Progenitor cell of endocrine pancreas (in vitro differentiated cells): ENCODE measurements at places on chromosomes 2 and 18.

- no peak overlapping the region for H3K27ac ChIP-seq
- no peaks in the 10 kb centered on the region for H3K36me3 ChIP-seq
Measured at GRCh38 chr2:239939736-239940483, 85.2 kb downstream of the NDUFA10 start.

- H3K4me1 ChIP-seq = peaks cover 9% of the 10 kb centered on the region
- H3K36me3 ChIP-seq = peaks cover 1% of the 10 kb centered on the region
- no peak for DNase-seq
Measured at GRCh38 chr18:45379903-45380302, 235.4 kb upstream of the SLC14A2 start.

- DNase-seq = no peak
- H3K4me3 ChIP-seq = no peak overlapping the region
- H3K27me3 ChIP-seq = no peaks in the 10 kb centered on the region
- H3K4me1 ChIP-seq = peaks cover 32% of the 10 kb centered on the region
- H3K36me3 ChIP-seq = no peaks in the 10 kb centered on the region
Measured at GRCh38 chr18:31258789-31259188, 59.2 kb upstream of the DSG1 start.

DNA sequence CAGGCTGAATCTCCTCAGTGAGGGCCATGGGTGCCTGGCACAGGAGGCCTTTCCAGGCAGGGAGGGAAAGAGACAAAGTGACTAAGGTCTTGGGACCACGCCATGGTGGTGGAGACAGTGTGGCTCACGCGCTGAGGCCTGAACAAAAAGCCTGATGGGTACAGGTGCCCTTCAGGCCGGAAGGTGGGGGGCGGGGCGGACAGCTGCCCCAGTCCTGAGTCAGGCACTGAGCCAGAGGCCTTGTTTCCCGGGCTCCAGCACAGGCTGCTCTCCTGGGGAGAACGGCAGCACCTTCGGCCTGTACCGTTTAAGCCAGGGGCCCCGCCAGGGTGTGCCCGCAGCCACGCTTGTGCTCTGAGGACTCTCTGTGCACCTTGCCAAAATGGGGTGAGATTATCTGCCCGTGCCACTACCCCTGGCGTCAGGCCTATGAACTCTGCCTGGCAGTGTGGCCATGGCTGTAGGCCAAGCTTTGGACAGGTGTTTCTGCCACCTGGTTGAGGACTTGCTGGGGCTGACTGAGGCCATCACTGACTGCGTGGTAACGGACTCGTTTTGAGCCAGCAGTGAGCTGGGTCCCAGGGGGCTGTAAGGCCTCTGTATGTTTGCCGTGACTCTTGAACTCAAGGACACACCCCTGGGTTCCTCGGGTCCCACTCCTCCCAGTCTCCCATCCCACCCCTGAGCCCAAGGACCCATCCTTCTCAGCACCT lies 31.7 kb upstream of the DNMT3A start:
- peaks cover 24% of the 10 kb centered on the region for H3K27me3 ChIP-seq
- H3K4me1 ChIP-seq = peaks cover 21% of the 10 kb centered on the region
- no peak for DNase-seq
- no peak overlapping the region for H3K4me3 ChIP-seq

- H3K27ac ChIP-seq = peak overlapping the region; percentile 90
- no peak for DNase-seq
- H3K4me1 ChIP-seq = peaks cover 31% of the 10 kb centered on the region
- H3K36me3 ChIP-seq = no peaks in the 10 kb centered on the region
Measured at GRCh38 chr2:70552501-70553333, 909 bp downstream of the TGFA start.

DNA sequence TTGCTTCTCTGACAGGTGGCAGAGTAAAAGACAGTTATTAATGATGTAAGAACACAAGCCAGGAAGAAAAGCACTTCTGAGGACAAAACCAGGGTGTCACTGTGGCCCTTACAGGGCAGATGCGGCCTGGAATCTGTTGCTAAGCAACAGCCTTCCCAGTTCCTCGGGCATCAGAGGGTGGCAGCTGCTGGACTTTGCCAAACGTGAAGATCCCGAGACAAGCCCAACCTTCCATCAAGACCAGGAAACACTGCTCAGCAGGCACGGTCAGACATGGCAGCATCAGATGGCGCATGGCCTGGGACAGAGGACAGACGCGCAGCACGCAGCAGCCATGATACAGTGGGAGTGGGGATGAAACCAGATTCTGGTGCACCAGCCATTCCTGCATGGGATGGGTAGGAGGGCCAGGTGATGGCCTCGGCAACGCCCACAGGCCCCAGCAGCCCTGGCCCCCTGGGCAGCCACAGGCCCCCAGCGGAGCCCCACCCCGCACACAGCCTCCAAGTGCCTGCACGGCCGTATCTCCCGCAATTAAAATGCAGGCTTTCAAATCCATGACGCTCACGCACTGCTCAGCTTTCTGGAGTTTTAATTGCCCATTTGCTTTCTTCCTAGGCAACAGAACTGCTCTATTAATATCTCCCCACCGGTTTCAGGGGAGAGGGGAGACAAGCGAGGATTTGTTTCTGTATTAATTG lies 89.0 kb downstream of the EIPR1 start:
- H3K27me3 ChIP-seq = no peaks in the 10 kb centered on the region
- no peak overlapping the region for H3K4me3 ChIP-seq
- H3K27ac ChIP-seq = no peak overlapping the region
- H3K36me3 ChIP-seq = peaks cover 2% of the 10 kb centered on the region

DNA sequence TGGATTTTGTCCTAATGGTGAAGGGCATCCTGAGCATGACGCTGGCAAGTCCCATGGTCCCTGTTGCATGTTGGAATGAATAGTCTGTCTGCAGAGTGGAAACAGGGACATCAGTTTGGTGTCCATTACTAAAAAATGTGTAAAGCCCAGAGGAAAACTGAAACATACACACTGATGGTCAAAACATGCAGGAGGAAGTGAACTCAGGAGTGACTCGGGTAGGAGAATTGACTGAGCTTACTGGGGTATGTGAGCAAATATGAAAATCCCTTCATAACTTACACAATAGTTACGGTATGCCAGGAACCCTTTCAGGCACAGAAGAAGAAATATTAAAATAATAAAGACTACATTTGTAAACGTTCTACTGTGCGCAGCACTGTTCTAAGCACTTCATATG lies 5.6 kb upstream of the SOX11 start:
- peaks cover 7% of the 10 kb centered on the region for H3K27me3 ChIP-seq
- no peak for DNase-seq
- H3K4me3 ChIP-seq = no peak overlapping the region
- H3K4me1 ChIP-seq = peaks cover 12% of the 10 kb centered on the region
- no peak overlapping the region for H3K27ac ChIP-seq
- no peaks in the 10 kb centered on the region for H3K36me3 ChIP-seq

DNA sequence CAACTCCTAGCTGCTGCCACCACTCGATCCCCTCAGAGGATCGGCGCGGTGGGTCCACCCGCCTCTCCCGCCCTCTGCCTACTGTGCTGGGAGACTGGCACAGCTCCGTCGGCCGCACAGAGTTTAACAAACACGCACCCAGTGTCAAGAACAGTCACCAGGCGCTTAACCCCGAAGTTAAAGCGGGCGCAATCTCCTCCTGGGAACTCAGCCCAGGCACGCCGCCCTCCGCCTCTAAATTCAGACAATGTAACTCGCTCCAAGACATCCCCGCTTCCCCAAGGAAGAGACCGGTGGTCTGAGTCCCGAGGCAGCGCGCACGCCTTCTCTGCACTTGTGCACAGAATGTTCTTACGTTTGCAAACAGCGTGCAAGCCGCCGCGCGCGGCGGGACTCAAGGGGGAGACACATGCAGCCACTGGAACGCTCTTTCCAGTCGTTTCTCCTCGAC lies 533 bp downstream of the CXCR4 start:
- peaks cover 10% of the 10 kb centered on the region for H3K36me3 ChIP-seq
- peak overlapping the region; percentile 87 for H3K4me3 ChIP-seq
- H3K27ac ChIP-seq = peak overlapping the region; percentile 83
- H3K4me1 ChIP-seq = peaks cover 16% of the 10 kb centered on the region
- peak; percentile 27 for DNase-seq
- H3K27me3 ChIP-seq = peaks cover 44% of the 10 kb centered on the region

DNA sequence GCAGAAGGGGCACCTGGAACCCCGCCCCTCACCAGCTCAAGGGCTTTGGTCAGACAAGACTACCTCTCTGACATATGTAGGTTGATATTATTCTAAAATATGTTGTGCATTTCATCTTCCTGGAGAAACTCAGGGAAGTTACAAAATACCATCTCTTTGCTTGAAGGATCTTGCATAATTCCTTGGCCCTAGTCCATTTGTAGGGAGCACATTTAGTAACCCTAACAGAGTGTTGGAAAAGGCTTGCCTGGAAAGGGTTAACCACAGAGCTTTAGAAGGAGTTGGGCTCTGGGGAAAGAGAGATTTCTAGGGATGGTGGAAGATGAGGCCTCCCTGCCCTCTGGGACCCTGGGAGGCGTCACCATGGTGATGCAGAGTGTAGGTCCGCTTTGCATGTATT lies 143.0 kb upstream of the SLC1A4 start:
- H3K4me1 ChIP-seq = no peaks in the 10 kb centered on the region
- no peak for DNase-seq
- H3K36me3 ChIP-seq = no peaks in the 10 kb centered on the region
- no peaks in the 10 kb centered on the region for H3K27me3 ChIP-seq
- no peak overlapping the region for H3K27ac ChIP-seq
- H3K4me3 ChIP-seq = no peak overlapping the region

- peaks cover 19% of the 10 kb centered on the region for H3K27me3 ChIP-seq
- DNase-seq = no peak
- no peaks in the 10 kb centered on the region for H3K36me3 ChIP-seq
- H3K27ac ChIP-seq = no peak overlapping the region
- no peaks in the 10 kb centered on the region for H3K4me1 ChIP-seq
Measured at GRCh38 chr2:71945603-71945959, 202.1 kb downstream of the CYP26B1 start.
